ENCODE measurements at places on chromosomes 11 and 22.
A peak's percentile ranks its signal among the peaks of the same experiment; 100 is the strongest.

DNA sequence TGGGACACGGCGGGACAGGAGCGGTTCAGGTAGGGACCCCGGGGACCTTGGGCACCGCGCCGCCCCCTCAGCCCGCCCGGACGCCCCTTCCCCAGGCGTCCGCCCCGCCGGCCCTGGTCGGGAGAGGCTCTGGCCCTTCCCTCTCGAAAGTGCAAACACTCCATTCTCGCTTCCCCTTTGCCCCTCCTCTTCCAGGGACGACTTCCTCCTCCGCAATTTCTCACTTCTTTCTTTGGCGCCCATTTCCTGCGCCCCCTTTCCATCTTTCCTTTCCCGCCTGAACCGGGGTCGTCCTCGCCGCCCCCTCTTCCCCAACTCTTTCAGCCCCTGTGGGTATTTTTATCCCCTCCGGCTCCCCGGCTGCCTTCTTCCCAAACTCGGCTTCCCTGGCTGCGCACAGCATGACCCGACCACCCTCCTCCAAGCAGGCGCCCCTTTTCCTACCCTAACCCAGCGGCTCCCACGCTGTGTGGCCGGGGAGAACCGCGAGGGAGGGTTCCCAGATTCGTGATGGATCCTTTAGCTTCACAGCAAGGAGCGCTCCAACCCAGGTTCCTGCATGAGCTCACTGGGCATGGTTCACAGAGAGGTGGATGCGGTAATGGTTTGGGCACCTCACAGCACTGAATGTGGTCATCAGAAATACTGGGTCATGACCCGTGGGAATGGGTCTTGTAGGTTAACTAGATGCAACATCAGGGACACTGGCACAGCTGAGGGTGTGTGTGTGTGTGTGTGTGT lies 689 bp downstream of the RAB39A start:
- DNase-seq: peak; percentile 14

- DNase-seq: no peak
Observed at GRCh38 chr11:13368041-13368446, 90.5 kb downstream of the BMAL1 start.

DNA sequence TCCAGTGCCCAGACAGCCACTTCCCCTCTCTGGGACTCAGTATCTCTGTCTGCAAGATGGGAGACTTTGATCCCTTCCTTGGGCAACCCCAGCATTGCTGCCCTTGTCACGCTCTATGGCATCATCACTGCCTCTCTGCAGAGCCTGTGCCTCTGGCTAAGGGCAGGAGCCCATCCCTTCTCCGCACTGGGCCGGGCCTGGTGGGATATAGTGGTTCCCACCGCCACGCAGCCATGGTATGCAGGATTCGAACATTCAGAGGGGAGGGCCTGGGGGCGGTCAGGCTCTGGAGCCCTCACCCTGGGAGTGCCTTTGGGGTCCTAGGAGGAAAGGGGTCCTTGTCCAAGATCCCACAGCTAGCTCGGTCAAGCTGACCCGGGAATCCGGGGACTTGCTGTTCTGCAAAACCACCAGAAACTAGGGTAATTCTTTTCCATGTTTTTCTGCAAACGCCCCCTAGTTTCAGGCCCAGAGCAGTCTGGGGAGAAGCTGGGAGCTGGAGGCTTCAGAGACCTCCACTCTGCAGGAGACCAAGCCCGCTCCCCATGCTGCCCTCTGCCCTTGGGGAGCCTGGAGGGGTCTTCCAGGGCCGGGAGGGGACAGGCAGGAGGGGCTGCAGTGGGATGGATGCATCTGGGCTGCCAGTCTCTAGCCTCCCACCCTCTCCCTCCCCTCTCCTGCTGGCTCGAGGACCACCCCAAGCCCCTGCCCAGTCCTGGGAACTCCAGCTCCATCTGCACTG lies 24.4 kb upstream of the CBX7 start:
- DNase-seq: no peak

DNA sequence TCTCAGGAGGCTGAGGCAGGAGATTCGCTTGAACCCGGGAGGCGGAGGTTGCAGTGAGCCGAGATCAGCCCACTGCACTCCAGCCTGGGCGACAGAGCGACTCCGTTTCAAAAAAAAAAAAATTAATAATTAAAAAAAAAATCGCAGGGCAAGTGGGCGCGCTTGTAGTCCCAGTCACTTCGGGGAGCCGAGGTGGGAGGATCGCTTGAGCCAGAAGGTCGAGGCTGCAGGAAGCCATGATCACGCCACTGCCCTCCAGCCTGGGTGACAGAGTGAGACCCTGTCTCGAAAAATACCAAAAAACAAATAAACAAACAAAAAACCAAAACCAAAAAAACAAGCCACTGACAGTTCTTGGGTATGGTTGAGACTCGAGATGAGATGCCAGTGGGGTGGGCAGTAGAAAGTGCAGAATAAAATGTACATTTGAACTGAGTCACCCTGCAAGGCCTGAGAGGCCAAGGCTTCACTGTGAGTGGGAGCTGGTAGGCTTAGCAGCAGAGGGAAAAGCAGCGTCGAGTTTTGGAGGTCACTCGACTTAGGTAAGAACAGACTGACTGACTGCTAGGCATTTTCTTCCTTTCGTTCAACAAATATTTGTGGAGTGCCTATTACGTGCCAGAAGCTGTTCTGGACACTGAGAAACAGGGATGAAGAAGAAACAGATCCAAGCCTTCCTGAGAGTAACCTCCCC lies 635 bp upstream of the LDHA start:
- DNase-seq: no peak

GRCh38 chr22:23632178-23632577 lies at the start of gene DRICH1:
Gene DRICH1, minus strand, starts transcription at chr22:23632321. Its CDS starts 298 bp downstream, at chr22:23632023.
- DNase-seq: no peak

- no peak for DNase-seq
Observed at GRCh38 chr11:106021181-106021966, 666 bp downstream of the MSANTD4 start.

GRCh38 chr11:46907606-46908005 lies 10.7 kb downstream of the LRP4 start:
- DNase-seq: no peak

DNA sequence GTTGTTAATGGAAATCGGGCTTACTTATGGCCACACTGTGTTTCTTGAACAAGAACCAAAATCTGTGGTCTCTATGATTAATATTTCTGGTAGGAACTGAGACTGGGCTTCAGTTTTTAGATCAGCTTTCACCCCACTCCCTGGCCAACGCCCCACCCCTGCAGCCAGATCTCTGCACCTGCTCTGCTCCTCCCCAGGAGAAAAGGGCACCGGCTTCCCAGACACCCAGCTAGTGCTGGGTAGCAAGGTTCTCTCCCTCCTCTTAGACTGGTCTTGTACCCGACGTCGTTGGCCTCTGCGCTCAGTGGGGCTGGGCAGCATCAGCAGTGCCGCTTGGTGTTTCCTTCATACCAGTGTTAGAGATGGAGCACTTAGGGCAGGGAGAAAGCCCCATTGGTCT lies 17.0 kb upstream of the CTTN start:
- no peak for DNase-seq

DNA sequence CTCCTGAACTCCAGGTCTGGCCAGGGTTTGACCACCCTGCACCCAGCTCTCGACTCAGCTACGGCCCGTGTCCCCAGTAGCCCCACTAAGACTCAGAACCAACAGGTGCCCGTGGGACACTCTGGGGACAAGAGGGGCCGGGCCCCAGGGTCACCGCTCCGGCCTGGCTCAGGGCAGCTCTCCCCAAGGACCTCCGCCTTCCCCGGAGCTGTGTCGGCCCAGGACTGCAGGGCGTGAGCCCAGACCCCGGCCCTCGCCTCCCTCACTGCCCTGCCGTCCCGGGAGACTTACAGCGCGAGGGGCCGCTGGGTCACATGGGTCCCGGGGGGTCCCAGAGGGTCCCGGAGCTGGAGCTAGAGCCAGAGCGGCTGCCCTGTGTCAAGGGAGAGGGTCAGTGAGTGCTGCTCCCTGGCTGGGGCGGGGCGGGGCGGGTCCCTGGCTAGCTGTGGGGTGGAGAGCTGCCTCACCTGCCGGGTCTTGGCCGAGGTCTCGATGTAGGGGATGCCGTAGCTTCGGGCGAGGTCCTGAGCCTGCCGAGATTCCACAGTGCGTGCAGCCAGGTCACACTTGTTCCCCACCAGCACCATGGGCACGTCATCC lies 2.3 kb downstream of the HRAS start:
- no peak for DNase-seq

- DNase-seq: no peak
Observed at GRCh38 chr11:24390016-24390415, 106.8 kb upstream of the LUZP2 start.
